Body of pancreas (tissue), 4 donors: ENCODE measurements at places on chromosomes 16 and 17. TPM values are rescaled to one million over a fixed set of nuclear protein-coding genes. Genes with fewer than 3 reads are reported as not detected.

Gene GSG1L
- total RNA-seq, result not detected

DNA sequence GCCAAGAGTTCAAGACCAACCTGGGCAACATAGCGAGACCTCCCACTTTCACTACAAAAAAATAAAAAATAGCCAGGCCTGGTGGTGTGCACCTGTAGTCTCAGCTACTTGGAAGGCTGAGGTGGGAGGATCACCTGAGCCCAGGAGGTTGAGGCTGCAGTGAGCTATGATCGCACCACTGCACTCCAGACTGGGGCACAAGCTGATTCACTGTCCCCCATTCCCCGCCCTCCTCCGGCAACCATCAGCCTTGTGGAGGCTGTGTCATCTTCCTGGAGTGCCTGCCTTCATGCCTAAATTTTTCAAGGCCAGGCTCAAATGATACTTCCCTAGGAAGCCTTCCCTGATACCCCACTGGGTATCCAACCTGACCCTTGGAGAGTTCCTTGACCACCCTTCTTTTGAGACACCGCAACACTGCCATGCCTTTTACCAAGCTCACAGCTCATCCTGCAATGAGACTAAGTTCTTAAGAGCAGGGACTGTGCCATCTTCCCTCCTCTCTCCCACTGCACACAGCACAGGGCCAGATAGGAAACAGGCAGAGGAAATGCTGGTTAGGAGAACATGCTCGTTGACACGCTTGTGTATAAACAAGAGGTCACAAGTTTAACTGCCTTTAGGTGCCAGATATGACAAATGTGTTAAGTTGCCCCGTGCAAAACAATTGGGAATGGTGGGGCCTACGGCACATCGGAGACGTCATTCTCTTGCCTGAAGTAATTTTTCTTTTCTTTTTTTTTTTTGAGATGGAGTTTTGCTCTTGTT is 3.9 kb upstream of the SRCAP start:
- no peak overlapping the region for H3K27ac ChIP-seq
- no peak overlapping the region for H3K4me3 ChIP-seq

DNA sequence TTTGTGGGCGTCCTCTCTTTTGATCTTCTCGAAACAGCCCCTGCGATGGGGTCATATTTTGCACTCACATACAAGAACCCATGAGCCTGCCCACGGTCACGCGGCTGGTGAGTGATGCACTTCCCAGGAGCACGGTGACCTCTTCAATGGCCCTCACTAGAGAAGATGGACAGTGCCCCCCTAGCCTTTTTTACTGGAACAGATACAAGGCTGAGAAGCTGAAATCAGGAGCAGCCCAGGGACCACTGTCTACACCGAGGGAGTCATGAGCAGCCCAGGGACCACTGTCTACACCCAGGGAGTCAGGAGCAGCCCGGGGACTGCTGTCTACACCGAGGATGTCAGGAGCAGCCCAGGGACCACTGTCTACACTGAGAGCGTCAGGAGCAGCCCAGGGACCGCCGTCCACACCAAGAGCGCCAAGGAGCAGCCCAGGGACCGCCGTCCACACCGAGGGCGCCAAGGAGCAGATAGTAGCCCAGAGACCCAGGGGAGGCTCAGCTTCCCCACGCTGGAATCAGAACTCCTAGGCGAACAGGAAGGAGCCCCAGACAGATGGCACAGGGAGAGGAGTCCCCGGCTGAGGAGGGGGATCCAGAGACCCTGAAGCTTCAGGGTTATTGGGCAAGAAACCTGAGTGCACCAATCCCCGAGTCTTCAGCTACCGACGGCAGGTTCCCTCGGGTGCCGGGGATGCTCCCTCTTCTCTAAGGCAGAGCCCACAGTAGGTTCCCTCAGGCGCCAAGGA is 23.7 kb downstream of the ACSF3 start:
- H3K4me3 ChIP-seq, result no peak overlapping the region
- H3K4me1 ChIP-seq, result no peaks in the 10 kb centered on the region
- H3K27me3 ChIP-seq, result no peaks in the 10 kb centered on the region
- H3K27ac ChIP-seq, result no peak overlapping the region
- DNase-seq, result no peak
- peaks cover 18% of the 10 kb centered on the region for H3K36me3 ChIP-seq

Gene FAM171A2
- 2.9 TPM for total RNA-seq
